AG09309 (cell line): ENCODE measurements at places on chromosomes 1 and 21.

DNA sequence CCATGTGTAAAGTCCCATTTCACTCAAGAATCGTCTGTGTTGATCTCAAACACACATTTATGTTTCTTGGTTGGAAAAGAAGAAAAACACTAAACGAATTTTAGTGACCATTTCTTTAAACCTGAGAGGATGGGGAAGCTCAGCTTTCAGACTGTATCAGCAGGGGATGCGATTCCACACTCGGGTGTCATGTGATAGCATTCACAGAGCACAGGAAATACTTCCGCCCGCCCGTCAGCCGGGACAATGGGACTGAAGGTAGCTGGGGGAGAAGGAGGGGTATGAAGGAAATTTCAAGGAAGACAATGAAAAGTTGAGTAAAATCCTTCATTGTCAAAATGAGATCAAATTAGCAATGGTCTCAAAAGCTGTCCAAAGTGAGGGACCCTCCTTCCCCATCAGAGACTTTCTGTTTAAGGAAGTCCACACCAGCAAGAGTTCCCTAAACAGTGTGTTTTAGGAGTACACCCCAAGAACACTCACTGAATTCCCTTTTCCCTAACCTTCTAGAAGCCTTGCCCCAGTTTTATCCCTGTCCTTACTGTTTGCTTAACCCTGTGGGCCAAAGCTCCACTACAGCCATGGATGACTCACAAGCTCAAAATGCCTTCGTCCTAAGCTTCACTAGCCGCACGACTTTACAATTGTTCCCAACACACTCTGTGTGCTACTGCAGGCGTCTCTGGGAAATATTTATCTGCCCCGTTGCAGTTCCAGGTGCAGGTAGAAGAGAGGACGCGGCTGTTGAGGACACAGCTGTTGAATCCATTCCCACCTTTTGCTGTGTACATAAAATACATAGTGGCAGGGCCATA is 51.4 kb upstream of the SIM2 start:
- DNase-seq = no peak

DNA sequence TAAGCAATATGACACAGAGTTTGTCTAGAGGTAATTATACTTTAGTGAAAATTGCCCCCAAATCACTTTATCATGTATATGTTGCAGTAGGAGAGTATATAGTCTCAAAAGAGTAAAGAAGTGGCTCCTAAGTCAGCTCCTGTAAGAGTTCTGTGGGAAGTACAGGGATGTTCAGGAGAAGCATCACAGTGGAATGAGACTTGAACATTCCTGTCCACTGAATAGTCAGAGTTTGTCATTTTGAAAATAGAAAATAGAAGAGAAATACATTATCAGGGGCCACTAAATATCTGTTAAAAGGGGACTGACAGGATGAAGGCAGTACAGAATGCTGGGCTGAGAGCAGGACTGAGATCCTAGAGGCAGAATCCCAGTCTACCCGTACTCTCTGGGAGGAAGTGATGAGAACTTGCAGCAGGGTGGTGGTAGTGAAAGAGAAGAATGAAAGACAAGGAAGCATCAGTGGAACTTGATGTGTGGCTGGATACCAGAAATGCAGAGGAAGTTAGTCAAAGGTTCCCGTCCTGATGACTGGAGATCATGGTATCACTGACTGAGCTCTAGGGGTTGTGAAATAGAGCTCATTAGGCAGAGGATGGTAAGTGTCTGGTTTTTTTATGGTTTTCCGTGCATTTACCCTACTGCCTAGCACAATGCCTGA is 153.4 kb downstream of the FMN2 start:
- peak; percentile 79 for DNase-seq

DNA sequence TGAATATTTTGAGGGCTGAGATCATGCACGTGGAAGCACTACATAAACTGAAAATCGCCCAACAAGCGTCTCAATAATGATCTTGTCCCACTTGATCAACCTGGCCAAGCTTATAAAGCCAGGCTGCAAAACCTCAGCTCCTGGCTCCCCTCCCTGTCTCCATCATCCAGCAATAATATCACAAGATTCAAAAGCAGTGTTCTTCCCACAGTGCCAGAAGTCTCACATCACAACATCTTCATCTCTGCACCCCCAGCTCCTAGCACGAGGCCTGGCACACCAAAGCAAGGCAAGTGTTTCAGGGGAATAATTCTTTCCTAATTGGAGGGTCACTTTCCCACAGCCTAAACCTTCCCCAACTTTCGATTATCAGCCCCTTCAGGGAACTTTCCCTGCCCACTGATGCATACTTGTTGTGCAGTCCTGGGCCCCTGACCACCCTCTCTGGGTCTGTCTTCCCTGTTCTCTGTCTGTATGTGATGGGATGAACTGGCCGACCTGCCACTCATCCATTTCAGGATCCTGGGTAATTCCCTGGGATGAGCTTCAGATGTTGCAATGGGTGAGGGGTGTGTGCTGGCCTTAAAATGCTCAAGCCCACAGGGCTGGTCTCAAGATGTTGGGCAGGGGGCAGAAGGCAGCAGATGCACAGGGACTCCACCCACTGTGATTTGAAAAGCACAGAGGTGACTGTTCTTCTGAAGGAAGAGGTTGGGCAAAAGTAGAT is 129.0 kb downstream of the DMRTB1 start:
- no peak for DNase-seq

DNA sequence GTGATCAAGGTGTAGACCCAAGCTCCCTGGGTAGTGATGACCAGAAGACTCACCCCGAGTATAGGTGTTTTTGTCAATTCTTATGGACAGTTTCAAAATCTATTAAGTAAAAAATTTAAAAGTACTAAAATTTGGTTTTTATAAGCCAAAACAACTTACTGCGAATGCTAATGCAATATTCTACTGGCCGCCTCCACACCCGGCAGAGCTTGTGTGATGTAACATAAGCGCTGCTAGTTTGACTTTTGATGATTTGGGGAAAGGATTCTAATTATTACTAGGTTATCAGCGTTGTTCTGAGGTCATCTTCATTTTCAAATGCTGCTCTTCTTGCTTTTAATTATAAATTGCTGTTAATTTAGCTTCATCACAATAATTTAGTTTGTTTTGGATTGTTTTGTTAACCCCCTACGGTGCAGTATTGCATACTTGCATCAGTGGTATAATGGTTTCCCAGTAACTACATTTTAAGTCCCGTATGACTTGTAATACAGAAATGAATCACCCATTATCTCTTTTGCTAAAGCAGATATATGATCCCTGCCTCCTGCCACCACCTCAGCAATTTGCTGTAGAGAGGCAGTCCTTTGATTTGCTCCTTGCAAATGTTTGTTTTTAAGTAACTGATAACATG is 178.0 kb downstream of the SDCCAG8 start:
- DNase-seq = no peak

DNA sequence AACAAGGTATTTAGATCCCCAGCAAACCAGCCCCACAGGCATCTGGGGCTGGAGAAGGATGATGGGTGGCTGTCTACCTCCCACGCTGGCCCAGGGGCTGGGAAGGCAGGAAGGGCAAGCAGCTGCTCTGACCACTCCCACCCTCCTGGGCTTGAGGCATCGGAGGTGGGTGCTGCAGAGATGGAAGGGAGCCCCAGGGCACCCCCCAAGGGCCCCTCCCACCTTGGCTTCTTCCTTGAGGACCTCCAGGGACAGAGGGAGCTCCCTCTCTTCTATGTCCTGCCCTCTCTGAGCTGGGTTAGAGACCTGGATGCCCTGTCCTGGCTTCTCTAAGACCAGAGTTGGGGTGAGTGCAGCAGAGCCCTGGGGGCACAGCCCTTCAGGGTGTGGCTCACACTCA is 3.1 kb downstream of the CD52 start:
- DNase-seq = no peak

DNA sequence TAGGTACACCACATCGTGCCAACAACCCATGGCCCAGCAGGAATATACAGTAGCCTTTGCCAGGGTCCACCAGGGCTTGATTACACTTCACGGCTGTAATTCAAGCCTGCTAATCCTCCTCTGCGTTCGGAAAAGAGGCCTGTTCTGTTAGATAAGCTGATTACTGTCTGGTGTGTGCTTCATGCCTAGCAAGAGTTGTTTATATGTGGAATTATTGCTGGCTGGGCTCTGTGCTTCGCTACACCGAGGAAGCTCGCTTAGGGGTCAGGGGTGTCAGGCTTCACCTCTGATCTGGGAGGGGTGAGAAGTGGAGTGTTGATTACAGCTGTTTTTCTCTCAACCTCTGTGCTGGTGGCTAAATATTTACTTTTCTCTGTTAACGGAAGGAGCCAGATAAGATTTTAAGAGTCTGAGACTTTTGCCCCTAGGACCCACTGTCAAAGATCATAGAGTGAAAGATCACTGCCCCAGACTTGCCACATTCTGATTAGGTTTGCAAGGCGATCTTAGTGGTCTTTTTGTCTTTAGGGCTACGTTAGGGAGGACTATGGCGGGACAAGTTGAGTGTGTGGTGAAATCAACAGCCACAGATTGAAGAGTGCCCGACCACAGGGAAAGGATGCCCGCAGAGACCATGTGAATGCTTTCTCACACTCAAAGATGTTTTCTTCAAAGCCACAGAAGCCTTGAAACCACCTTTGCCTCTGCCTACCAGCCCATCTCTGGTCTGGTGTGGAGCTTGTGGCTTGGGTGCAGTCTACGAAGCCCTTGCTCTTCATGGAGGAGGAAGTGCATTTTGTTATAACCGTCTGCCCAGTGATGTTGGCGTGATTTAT is 216.1 kb downstream of the PBX1 start:
- no peak for DNase-seq

- no peak for DNase-seq
These were observed 152.2 kb downstream of the TNR start for GRCh38 chr1:175591083-175591743.

- DNase-seq = no peak
These were observed 415.7 kb upstream of the DAB1 start for GRCh38 chr1:57839526-57839925.

DNA sequence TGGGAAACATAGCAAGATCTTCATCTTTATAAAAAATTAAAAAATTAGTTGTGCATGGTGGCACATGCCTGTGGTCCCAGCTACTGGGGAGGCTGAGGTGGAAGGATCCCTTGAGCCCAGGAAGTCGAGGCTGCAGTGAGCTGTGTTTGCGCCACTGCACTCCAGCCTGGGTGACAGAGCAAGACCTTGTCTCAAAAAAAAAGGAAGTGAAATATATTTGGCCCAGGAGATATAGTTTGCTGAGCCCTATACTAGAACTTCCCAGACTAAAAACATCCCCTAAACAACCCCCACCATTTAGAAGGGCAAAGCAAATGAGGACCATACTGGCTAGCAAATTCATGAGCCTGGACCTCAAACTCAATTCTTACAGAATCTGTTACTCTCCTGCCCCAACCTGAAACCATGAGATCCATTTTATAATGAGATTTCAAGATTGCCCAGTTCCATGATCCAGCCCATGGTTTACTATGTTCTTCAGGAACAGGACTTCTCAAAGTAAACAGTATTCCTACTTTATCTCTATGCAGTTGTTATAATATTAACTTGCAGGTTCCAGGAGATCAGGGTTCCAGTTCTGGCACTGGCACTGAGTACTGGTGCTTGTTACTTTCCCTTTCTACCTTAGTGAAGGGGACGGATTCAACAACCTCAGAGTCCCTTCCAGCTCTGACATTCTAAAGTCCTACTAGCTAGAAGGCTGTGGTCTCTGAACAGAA is 48.9 kb upstream of the TADA1 start:
- DNase-seq = no peak

- no peak for DNase-seq
These were observed 45.9 kb downstream of the PIK3R3 start for GRCh38 chr1:46086576-46086975.

DNA sequence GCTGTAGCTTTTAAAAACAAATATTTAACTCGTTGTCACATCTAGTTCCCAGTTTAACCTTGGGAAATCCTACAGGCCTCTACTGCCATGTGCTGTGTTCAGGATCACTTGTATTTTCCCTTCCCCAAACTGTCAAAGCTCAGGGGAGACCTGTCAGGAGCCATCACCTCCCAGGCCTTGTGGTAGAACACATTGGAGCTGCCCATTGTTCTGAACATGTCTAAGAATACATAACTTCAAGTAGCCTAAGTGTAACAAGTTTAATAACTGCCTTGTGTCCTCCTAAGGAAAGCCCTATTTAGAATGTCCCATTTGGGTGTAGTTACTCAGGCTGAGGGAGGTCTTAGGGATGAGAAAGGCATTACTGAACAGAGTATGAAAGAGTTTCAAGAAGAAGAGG is 28.6 kb upstream of the PIGC start:
- no peak for DNase-seq

DNA sequence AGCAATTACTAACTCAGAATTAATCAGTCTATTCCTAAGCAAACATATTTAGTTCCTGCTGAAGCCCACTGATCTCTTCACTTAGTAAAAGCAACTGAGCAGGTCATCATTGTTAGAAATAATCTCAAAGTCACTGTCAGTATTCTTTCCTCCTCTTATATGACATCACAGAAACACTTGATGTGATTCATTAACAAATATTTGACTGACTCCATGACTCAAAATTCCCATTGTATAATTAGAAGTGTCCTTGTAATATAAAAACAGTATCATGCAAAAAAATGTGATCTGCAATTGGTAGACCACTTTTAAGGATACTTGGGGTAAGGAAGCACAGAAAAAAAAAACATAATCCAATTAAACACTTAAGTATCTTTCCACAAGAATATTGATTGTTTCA is 194.4 kb downstream of the DPYD start:
- DNase-seq = no peak

DNA sequence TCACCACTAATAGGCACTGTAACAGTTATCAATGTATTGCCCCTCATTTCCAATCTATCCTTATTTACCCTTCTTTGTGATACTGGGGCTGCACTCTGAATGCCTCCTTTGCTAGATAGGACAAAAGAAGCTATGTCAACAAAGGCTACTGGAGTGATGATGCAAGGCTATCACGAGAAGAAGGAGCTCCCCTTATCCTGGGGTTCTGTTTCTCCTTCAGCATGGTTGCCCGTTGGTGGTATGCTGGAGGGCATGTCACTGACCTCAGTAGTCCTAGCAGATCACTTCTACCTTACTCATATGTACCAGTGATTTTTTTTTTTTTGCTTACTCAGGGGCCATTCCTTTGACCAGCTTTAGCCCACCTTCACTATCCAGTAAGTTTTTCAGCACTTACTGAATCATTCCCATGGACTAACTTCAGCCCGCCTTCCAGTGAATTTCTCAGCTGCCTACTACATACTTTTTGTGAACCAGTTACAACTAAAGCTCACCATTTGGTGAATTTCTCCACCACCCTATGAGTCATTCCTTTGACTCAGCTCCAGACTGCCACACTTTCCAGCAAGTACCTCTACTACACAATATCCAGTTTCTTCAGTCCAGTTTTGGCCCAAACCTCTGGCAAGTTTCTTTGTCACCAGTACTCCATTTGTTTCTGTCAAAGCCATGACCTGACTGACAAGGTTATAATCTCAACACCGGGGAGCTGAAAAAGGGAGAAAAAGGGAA is 944.5 kb downstream of the KCNT2 start:
- DNase-seq = peak; percentile 52
